ENCODE measurements at places on chromosomes 7 and 10.
A peak's percentile ranks its signal among the peaks of the same experiment; 100 is the strongest.

- no peak for DNase-seq
Observed at GRCh38 chr7:148485618-148486017, 104.9 kb upstream of the C7orf33 start.

DNA sequence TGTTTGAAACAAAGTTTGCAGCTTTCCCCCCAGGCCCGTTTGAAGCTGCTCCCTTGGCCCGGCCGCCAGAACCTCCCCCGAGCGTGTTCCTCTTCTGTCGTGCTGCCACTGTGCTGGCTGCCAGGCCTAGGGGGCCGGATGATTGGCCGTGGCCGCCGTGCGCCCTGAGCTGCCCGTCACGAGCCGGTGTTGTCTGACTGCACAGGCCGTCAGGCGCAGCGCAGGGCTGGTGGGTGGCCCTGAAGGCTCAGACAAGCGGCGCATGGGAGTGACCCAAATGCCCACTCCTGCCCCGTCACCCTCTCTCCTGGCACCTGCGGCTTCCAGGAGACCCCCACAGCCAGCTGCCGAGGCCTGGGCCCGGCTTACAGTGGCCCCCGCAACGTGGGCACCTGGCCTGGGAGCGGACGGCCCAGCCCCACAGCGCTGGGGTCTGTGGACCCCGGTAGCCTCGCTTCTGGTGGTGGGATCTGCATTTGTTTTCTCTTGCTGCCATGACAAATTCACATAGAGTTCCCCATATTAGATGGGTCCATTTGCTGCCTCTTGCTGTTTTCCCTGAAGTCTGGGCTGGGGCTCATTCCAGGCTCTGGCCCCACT lies 13.1 kb downstream of the JAKMIP3 start:
- DNase-seq: no peak

DNA sequence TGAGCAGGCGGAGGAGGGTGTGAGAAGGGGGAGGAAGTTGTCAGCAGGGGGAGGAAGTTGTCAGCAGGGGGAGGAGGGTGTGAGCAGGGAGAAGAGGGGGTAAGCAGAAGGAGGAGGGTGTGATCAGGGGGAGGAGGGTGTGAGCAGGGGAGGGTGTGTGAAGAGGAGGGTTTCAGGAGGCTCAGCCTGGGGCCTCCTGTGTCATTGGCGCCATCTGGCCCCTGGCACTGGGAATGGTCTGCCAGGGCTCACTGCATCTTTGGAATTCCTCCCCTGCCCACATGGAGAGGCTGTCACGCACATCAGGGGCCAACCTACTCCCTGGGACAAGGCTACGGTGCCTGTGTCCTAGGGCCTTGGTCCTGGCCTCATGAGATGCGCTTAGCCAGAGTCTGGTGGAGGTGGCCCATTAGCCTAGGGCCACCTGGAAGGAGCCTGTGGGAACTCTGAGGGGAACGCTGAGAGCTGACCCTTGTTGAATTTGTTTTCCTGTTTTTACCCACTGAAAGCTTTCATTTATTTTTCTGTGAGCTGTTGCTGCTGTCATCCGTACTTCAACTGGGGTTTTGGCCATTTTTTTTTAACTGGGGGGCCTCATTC lies 18.0 kb downstream of the CAMK2B start:
- DNase-seq: no peak

GRCh38 chr7:116291937-116292336 lies 81.6 kb downstream of the TES start:
- no peak for DNase-seq

DNA sequence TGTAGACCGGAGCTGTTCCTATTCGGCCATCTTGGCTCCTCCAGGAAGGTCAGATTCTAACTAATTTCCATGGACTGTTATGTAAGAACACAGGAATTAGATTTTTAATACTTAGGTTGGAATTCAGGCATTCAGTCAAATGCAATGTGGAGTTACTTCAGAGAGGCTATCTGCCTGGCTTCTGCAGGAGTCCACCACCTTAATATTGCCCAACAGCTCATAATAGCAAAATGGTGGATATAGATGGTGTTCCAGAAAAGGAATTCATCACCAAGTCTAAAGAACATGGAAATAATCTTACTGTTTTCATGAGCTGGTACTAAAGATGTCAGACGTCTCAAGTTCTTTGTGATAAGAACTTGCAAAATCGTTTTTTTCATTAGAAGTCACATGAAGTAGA lies 39.5 kb downstream of the CRHR2 start:
- no peak for DNase-seq

DNA sequence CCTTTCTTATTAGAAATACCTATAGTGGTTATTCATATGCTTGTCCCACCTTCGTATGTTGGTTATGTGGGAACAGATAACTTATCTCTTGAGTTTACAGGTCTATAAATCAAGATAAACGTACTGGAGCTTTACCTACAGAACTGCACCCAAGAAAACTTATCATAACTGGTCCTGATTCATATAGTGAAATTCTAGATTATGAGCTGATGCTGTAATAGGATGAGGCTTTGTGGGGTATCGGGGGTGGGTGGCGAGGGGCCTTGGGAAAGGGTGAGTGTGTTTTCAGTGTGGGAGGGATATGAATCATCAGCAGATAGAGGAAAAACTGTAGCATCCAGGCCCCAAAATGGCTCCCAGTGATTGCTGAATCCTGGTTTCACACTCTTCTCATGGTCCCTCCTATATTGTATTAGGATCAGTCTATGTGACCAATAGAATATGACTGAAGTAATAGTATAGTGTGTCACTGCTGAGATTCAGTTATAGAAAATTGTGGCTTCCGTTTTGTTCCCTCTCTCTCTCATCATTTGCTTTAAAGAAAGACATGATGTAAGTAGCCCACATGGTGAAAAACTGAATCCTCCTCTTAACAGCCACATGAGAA lies 706.8 kb upstream of the LRRTM3 start:
- DNase-seq: no peak

GRCh38 chr10:60735244-60735643 lies 43.0 kb upstream of the CDK1 start:
- no peak for DNase-seq

DNA sequence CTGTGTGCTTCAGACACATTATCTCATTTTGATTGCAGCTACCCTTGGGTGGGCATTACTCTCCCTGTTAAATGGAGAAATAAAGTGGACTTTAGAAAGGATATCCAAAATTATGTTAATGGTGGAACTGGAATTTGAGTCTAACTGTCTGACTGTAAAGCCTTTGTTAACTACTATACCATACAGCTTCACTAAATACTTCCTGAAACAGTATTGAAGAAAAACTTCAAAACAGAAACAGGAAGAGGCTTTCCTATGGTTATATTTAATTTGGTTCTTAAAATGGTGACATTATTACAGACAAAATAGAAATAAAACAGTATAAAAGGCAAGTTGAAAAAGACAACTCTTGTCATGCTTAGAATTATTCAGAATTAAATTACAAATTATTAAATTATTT lies 25.0 kb downstream of the SPAG6 start:
- DNase-seq: no peak

DNA sequence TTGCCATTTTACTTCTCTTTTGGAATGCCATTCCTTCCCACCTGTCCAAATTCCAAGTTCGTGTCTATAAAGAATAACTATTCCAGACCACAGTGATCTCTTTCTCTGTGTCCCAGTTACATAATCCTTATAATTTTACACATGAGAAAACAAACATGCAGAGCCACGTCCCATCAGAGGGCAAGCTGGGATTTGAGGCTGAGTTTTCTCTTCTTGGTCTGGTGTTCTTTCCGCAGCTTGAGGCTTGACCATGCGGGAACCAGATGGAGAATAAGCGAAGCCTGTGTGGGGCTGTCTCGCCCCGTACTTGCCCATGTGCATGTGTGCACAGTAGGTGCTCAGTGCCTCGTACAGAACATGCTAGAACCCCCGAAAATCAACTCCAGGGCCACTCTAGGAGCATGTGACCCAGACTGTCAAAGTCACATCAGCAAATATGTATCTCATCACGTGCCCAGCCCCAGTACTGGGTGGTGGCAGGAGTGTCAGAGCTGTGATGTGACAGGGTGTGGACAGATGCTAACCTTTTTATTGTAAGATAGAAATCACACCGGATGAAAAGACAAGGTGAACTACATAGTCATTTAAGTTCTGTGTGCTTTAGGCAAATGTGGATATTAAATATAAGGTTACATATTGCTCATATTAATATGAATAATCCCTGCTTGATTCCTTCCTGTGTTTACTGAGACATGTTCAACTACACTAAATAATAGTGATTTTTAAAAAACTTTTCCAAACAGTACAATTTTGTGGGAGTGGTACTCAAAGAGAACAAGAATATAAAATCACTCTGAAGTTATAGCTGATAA lies 3.2 kb downstream of the INSIG1 start:
- DNase-seq: no peak

DNA sequence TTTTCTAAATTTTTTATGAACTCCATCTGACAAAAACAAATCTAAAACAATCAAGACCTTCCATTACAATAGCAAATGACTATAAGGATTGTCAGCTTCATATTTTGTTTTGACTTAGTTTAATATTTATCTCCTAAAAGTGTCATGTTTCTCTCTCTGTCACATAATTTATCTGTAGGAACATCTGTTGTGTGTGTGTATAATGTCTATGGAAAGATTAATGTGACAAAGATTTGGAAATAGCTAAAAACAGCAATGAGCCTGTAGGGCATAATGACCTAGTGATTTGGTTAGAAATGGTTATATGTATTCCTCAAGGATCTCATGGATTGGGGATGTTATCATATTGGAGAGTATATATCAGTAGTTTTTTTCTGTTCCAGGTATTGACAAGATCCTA lies 69.6 kb upstream of the MDFIC start:
- no peak for DNase-seq

- no peak for DNase-seq
Observed at GRCh38 chr7:19919261-19920095, 146.1 kb upstream of the TMEM196 start.

DNA sequence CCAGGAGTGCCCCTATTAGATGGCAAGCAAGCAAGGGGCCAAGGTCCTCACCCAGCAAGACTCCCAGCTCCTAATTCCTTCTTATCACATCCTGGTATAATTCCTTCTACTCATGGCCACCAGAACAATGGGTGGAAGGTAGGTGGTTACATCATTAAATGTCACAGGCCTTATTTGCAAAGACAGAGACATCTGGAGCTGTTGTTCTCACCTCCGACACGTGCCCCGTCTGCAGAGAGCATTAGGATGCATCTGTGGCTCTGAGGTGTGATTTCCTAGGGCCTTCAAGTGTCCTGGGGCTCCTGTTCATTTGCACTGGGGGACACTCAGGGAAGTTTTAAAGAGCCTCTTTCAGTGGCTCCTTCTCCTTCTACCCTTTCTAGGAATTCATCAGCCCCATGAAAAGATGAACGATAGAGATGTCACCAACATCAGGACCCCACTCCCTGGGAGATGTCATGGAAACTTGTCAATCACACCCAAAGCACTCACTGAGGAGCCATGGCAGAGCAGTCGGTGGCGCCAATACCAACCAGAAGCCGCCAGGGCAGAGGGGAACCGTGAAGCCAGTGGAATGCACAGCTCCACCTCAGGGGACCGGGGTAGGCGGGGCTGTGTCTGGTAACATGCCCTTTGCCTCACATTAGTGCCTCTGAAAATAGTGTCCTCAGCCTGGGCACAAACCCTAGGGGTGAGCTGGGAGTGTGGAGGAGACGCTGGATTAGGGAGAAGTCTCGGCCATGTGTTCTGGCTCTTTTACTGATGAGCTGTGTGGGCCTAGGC lies 2.9 kb upstream of the ATP6V0E2 start:
- no peak for DNase-seq

- DNase-seq: no peak
Observed at GRCh38 chr10:101489355-101489754, 98.7 kb downstream of the POLL start.

- DNase-seq: no peak
Observed at GRCh38 chr10:45395554-45395953, 21.5 kb downstream of the ALOX5 start.

GRCh38 chr7:127798023-127798422 lies 146.0 kb downstream of the SND1 start:
- DNase-seq: no peak

DNA sequence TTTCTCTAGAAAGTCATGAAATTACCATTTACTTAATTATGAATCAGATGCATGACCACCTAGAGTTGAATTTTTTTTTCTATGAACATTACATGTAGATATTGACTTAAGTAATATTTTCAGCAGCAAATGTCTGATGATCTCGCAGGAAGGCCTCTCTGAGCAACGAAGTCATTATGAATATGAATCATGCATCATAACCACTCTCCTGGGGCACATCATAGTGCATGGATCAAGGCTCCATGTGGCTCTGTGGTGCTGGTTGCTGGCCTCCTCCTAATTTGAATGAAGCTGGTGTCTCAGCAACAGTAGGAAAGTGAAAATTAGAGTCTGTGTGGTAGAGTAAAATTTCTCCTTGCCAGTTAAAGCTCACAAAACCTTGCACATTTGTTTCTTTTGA lies 121.4 kb upstream of the INHBA start:
- DNase-seq: no peak

DNA sequence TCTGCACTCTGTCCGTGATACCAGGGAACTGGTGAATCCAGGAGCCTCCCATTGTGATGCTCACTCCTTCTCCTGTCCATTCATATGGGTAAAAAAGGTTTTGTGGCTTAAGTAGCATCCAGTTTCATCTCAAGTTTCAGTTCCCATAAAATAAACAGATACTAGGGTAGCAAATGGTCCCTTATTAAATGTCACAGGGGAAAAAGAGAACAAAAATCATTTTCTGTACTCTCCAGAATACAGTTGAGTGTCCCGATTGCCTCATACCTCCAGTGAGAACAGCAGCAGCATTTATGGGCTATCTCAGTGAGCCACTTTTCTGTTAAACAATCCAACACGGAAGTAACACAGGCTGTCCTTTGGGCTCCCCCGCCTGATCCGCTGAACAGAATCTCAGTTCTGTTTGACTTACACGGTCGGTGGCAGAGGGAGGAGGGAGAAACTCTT lies 179.6 kb downstream of the CELF2 start:
- DNase-seq: no peak

DNA sequence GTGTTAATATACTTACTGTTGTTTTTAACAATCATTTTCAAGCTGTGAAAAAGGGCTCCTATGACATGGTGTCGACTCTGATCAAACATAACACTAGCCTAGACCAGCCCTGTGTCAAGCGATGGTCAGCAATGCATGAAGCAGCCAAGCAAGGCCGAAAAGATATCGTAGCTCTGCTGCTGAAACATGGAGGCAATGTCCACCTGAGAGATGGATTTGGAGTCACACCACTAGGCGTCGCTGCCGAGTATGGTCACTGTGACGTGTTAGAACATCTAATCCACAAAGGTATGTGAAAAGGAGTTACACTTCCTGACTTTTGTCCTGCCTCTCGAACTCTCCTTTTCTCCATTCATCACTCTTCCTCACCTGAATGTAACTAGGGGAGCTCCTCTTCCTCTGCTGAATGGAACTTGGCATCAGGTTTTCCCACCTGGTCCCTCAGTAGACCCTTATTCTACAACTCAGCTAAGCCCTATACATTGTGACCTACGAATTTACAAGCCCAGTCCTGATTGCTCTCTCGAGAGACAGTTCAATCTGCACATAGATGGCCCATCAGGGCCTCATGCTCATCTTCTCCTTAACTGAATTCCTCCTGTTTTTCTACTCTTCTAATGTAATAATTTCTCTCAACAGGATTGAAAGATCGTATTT lies 23.0 kb downstream of the ASB15 start:
- peak; percentile 16 for DNase-seq

Data from stimulated activated CD4-positive, alpha-beta T cell treated with anti-CD3 and anti-CD28 coated beads, TNF-alpha, amount 100 ng/mL, for 1 hour (primary cell).